SK-N-SH treated with all-trans-retinoic acid at 6 μM for 48 hours (cell line): ENCODE measurements at places on chromosomes 4 and X.
A peak's percentile ranks its signal among the peaks of the same experiment; 100 is the strongest.

DNA sequence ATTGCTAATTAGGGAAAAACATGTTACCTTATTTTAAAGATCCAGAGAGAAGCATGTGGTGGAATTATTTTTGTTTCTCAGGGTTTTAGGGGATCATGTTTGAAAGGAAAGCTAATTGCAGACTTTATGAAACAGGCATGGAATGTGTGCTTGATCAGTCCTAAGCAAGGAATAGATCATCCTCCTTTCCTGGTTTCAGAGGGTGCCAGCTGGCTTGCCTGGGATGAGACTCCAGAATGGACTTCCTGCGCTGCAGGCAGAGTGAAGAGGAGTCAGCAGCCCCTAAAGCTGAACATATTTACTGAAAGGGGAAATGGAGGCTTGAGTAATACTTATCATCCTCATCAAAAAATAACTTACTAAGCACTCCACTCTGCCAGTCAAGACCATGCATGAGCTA, 13.3 kb downstream of the FGF5 start:
- ATAC-seq, result peak; percentile 24; the same call in 2 of the 3 replicates

GRCh38 chrX:1215123-1215823, 2.8 kb upstream of the CRLF2 start:
- ATAC-seq, result no peak

GRCh38 chr4:159855731-159856130, 752.9 kb downstream of the RAPGEF2 start:
- no peak for ATAC-seq

GRCh38 chr4:87843936-87844335, 11.2 kb downstream of the MEPE start:
- peak; percentile 86 for ATAC-seq

- ATAC-seq, result no peak
Observed at GRCh38 chr4:94724016-94724790, 33.6 kb upstream of the BMPR1B start.

GRCh38 chr4:99084595-99084994, 4.0 kb downstream of the ADH5 start:
- no peak for ATAC-seq

DNA sequence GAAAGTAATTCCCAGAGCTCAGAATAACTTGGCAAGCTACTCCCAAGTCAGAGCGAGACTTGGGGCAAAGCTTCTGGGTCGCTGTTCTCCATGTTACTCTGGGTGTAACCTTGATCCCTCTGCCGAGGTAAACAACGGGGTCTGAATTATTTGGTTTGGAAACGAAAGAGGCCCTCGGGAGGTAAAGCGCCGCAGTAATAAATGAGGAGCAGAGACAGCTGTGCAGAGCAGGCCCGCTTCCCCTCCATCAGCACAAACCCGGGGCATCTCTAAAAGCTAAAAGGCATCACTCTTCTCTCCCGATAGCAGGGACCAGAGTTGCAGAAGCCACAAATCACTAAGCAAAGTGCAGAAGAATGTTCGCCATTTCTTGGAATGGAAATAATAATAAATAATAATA, 561.5 kb downstream of the BCOR start:
- ATAC-seq, result no peak

DNA sequence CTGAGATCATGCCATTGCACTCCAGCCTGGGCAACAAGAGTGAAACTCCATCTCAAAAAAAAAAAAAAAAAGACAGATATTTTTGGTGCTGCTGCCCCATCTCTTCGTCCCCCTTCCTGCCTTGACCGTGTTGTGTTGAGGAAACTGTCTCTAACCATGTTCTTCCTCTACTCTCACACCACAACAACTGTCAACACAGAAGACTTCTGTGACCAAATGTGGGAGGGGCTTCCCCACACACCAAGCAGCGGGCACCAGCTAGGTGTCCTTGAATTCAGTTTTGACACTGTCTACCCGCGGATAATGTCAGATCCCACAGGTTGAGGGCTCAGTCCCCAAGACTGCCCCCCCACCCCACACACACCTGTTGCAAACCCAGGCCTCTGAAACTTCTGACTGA, 104.7 kb upstream of the BCOR start:
- ATAC-seq, result no peak

DNA sequence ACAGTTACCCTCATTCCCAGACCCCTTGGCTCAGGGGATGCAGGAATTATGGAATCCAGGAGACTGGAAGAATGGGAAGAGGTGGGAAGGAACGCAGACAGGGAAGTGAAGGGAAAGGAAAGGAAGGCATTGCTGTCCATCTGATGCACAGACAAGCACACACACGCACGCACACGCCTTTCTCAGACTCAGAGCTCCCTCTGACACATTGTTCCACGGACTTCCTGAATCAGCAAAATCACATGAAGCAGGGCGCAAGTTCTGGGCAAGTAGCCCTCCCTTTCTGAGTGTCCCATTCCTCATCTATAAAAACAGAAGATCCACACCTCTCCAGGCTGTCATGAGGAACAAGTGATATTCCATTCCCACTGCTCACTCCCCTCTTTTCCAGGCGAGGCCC, 13.2 kb downstream of the IQSEC2 start:
- no peak for ATAC-seq

- ATAC-seq, result peak; percentile 61
Observed at GRCh38 chr4:147831551-147832171, 99.8 kb downstream of the ARHGAP10 start.

GRCh38 chrX:20361081-20361889, 94.6 kb upstream of the RPS6KA3 start:
- peak; percentile 58 for ATAC-seq

- ATAC-seq, result no peak
Observed at GRCh38 chrX:150769408-150769807, 76.2 kb downstream of the MTMR1 start.

- ATAC-seq, result no peak
Observed at GRCh38 chrX:110409925-110410324, 51.3 kb downstream of the RTL9 start.

DNA sequence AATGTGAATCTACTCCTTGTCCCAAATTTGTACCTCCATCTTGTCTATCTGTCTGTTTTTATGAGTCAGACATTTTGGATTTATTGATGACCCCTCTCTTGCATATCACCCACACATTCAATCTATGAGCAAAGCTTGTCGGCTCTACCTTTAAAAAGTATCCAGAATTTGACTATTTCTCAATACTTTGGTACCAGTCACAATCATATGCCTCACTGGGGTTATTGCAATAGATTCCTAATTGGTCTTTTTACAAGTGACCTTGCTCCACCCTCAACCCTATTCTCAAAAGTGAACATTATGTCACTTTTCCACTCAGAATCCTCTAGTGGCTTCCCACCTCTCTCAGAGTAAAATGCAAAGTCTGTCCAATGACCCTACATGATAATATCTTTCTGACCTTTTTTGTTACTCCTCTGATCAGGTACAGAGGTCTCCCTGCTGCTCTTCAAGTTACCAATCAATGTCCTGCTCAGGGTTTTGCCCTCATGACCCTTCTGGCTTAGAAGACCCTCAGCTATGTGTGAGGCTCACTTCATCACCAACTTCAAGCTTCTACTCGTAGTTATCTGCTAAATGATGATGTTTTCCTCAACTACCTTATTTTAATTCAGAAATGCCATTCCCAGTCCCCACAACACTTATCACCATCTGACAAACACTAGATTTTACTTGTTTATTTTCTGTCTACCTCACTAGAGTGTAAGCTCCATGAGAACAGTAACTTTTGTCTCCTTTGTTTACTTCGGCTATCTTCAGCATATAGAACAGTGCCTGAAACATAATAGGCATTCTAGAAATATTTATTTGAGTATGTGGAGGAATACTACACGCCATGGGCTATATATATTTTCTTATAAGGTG, 22.4 kb downstream of the AFP start:
- no peak for ATAC-seq

GRCh38 chrX:68731254-68731653, 83.8 kb downstream of the STARD8 start:
- ATAC-seq, result no peak

GRCh38 chr4:118823471-118823870, 12.5 kb downstream of the SEC24D start:
- no peak for ATAC-seq

DNA sequence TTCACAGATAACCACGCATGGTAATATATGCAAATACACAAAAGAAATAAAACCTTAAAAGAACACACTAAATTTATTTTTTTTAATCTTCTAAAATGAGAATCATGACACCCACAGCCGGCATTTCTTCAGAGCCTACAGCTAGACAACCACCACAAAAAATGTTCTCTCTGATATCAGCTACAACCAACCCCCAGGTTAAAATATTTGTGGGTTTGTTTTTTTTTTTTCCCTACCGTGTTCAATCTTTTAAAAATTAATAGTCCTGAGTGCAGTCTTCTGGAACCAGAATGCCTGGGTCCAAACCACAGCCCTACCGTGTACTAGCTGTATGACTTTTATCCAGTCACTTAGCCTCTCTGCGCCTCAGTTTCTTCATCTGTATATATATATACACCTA, 36.0 kb downstream of the MAML3 start:
- ATAC-seq, result no peak

GRCh38 chrX:83845397-83845796, 15.5 kb upstream of the CYLC1 start:
- ATAC-seq, result peak; percentile 87

- ATAC-seq, result no peak
Observed at GRCh38 chr4:128560754-128561495, 248.6 kb upstream of the JADE1 start.

GRCh38 chr4:53326535-53326934, 39.3 kb downstream of the SCFD2 start:
- ATAC-seq, result no peak

DNA sequence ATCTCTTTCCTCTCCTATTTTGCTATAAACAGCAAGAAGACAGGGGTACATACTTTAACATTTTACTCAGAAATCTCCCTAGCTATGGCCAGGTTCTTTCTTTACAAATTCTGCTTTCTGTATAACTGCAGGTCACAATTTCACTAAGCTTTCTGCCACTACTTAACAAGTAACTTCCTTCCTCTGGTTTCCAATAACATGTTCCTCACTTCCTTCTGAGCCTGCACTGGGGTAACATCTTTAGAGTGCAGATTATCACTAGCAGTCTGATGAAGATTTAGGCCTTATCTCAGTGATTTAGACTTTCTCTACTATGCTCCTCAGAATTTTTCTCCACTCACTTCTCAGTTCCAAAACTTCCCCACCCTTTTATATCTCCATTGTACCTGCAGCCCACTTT, 1930.5 kb upstream of the AGA start:
- no peak for ATAC-seq

DNA sequence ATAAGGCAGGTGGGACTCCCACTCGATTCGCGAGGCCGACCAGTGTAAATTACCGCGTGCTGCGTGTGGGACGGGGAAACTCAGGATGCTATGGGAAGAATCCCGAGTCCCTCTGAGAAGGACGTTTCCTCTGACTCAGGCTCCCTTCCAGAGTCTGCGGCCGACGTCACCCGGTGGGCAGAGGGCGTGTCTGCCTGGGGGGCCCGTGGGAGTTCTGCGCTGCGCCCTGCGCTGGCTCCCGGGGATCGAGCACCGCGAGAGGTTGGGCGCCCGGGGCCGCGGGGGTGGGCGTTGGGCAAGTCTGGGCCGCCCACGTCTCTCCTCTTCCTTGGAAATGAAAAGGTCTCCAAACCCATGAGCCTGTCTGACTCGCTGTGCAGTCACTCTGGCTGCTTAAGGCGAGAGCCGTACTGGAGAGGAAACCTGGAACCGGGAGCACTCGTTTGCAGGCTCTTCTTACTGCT, 568 bp downstream of the NIPAL1 start:
- peak; percentile 73 for ATAC-seq

GRCh38 chr4:105894660-105895582, at the start of gene NPNT:
Gene NPNT (plus strand): TSS chr4:105895471. CDS start chr4:105895653, 182 bp downstream.
- peak; percentile 65 for ATAC-seq

GRCh38 chr4:10983268-10983667, 298.7 kb upstream of the CLNK start:
- ATAC-seq, result no peak

- ATAC-seq, result no peak
Observed at GRCh38 chr4:27316176-27316575, 455.5 kb downstream of the STIM2 start.

DNA sequence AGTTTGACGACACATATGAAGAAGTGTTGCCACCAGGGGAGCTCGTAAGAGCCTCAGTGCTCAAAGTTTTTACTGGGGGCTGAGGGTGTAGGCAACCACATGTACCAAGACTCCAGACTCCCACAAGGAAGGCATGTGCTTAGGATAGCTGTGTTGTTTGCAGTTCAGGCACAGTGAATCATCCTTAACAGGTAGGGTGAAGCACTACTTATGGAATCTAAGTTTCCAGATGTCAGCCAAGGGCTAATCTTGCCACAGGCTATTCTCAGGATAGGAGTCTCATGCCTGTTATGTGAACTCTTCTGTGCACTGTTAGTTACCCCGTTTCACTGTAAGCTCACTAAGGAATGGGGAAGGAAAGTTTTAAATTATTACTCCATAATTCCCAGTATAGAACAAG, 202.6 kb downstream of the TMA16 start:
- ATAC-seq, result no peak; the same call in 2 of the 3 replicates

GRCh38 chrX:124341396-124342132, 4.8 kb upstream of the SH2D1A start:
- no peak for ATAC-seq

DNA sequence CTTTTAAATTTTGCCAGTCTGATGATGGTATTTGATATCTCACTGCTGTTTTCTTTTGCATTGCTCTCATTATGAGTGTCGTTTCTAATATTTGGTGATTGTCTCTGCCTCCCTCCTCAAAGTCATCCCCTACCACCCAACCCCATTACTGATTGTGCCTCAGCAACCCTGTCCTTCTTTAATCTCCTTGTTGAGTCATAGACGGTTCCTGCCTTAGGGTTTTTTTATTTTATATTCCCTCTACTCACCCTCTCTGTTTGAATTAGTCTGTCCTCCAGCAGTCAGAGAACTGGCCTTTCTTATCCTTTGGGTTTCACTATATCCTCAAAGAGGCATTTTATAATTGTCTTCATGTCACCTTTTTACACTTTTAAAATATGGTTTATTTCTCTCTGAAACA, 409.3 kb upstream of the CPEB2 start:
- ATAC-seq, result no peak

DNA sequence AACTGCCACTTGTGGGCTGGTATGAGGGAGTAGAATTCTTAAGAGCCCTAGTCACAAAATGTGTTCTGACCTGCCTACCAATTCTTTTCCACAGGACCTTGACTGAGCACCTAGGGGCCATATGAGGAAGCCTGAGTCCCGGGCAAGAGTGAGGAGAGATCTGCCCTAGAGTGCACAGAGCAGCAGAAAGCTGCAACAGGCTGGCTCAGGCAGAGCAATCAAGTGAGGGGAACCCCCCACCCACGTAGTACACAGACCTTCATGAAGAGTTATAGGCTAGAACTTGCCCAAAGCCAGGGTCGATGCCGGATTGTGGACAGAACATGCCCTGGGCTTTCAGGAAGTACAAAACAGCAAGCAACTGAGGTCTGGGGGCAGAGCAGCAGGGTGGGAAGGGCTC, 117.0 kb downstream of the SPOCK3 start:
- ATAC-seq, result no peak
